ENCODE measurements at places on chromosomes 3 and 15. TPM values are rescaled to one million over a fixed set of nuclear protein-coding genes. Genes with fewer than 3 reads are reported as not detected.

Gene GOLGA8Q
- 0.59 TPM for total RNA-seq

Gene ALG1L2
- total RNA-seq: not detected

Gene CLDN18
- not detected for total RNA-seq

GRCh38 chr15:86162641-86163040 is 83.0 kb downstream of the AGBL1 start:
- H3K4me3 ChIP-seq: no peak overlapping the region
- H3K27me3 ChIP-seq: no peaks in the 10 kb centered on the region

- no peaks in the 10 kb centered on the region for H3K36me3 ChIP-seq
- no peak overlapping the region for H3K4me3 ChIP-seq
- no peaks in the 10 kb centered on the region for H3K27me3 ChIP-seq
- no peaks in the 10 kb centered on the region for H3K4me1 ChIP-seq
These were observed 448.7 kb downstream of the TAFA4 start for GRCh38 chr3:68483601-68484000.

DNA sequence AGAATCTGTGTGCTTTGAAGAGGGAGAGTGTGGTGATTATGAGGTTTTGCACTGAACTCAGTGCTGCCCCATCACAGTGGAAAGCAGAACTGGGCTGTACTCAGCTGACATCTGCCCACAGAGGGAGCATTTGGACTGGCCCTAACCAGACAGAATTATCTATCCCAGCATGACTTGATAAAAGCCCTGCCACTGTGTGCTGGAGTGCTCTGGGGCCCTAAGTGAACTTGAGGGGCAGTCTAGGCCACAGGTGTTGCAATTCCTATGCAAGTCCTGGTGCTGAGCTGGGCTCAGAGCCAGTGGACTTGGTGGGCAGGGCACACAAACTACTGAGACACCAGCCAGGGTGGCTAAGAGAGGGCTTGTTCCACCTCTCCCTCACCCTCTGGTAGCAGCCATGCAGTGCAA is 269.2 kb upstream of the CTNNB1 start:
- no peak for DNase-seq
- no peak overlapping the region for H3K4me3 ChIP-seq
- H3K36me3 ChIP-seq: no peaks in the 10 kb centered on the region
- no peak overlapping the region for H3K27ac ChIP-seq
- H3K27me3 ChIP-seq: no peaks in the 10 kb centered on the region

DNA sequence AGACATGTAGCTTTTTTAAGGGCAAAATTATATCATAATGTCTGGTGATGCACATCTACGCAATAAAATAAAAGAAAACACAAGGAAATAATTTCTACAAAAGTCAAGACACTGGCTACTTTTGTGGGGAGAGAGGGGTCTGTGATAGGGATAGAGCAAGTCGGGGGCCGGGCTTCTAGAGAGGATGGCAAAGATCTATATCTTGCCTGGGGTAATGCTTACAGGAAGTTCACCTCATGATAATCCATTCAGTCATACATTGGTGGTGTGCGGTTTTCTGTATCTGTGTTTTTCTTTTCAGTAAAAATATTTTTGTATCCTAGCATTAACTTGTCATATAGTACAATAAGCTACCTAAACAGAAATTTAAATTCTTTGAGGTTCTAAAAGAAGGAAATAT is 178.8 kb downstream of the ARRDC4 start:
- DNase-seq: no peak
- H3K4me1 ChIP-seq: no peaks in the 10 kb centered on the region
- H3K36me3 ChIP-seq: no peaks in the 10 kb centered on the region
- no peak overlapping the region for H3K27ac ChIP-seq

DNA sequence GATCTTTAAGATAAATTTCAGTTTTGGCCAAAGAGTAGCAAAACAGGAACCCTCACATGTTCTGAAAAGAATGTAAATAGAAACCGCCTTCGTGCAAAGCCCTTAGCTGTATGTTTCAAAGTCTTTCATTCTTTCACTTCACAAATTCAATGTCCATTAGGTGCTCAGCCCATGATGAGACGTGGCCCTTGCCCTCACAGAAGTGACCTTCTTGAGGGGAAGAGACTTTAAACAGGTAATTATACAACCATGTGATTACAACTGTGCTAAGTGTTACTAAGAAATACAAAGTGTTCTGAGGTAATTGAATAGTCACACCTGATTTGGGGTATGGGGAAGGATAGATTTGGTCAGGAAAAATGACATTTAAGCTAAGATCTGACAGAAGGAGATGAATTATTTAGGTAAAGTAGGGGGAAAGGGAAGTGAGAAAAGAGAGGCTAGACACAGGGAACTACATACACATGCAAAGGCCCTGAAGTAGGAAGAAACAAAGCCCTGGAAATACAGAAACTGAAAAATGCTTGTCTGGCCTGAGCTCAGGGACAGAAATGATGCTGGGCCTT is 19.6 kb downstream of the HSPBAP1 start:
- H3K4me3 ChIP-seq: no peak overlapping the region
- no peaks in the 10 kb centered on the region for H3K4me1 ChIP-seq
- H3K36me3 ChIP-seq: peaks cover 8% of the 10 kb centered on the region
- H3K27me3 ChIP-seq: no peaks in the 10 kb centered on the region
- DNase-seq: no peak

- peak overlapping the region; percentile 38 for H3K27ac ChIP-seq
- H3K36me3 ChIP-seq: no peaks in the 10 kb centered on the region
- no peaks in the 10 kb centered on the region for H3K4me1 ChIP-seq
- peaks cover 84% of the 10 kb centered on the region for H3K27me3 ChIP-seq
- no peak for DNase-seq
These were observed 3.5 kb downstream of the MECOM start for GRCh38 chr3:169659820-169660674.

GRCh38 chr3:196994056-196994455 is 25.4 kb upstream of the PIGZ start:
- no peaks in the 10 kb centered on the region for H3K36me3 ChIP-seq
- no peaks in the 10 kb centered on the region for H3K4me1 ChIP-seq
- H3K27me3 ChIP-seq: no peaks in the 10 kb centered on the region
- no peak overlapping the region for H3K4me3 ChIP-seq

GRCh38 chr15:22870865-22871264 is 32.4 kb downstream of the NIPA2 start:
- no peaks in the 10 kb centered on the region for H3K4me1 ChIP-seq
- no peak overlapping the region for H3K4me3 ChIP-seq
- peaks cover 5% of the 10 kb centered on the region for H3K36me3 ChIP-seq
